EH (cell line): ENCODE measurements at places on chromosomes 13 and 19.

- peak; percentile 3 for DNase-seq
These were observed 936.9 kb downstream of the EFNB2 start for GRCh38 chr13:105598529-105598928.

- no peak for DNase-seq
These were observed 51.5 kb upstream of the C13orf46 start for GRCh38 chr13:114025405-114025713.

- DNase-seq: peak; percentile 83
These were observed 10.2 kb downstream of the PPP2R1A start for GRCh38 chr19:52200044-52200443.

GRCh38 chr19:34135054-34135800 lies 37.1 kb upstream of the LSM14A start:
- no peak for DNase-seq
